ELF-1 (cell line): ENCODE measurements at places on chromosomes 5 and 9.

DNA sequence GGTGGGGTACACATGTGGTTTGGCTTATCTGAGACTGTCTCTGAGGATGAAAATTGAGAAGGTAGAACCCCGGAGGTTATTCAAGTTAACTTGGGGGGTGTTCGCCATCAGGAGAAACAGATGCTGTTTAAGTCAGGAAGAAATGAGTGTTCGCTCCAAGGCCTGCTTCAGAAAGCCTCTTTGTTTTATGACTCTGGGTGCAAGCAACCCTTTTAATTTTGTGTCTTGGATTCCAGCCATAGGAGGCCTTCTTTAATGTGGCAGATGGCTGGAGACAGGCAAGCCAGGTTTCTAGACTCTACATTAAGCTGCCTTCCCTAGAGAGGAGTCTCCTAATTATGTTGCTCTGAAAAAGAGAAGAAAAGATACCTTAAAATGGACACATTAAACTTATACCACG lies 4.2 kb upstream of the SMAD5 start:
- DNase-seq: no peak

- DNase-seq: no peak
Measured at GRCh38 chr9:4574657-4575243, 84.5 kb downstream of the SLC1A1 start.

GRCh38 chr9:30078195-30078594 lies 2306.2 kb upstream of the ACO1 start:
- DNase-seq: no peak

GRCh38 chr5:116374434-116374852 lies 200.2 kb downstream of the SEMA6A start:
- no peak for DNase-seq

- DNase-seq: no peak
Measured at GRCh38 chr9:136849960-136850865, 1.0 kb downstream of the PHPT1 start.
